IgD-negative memory B cell (primary cell): ENCODE measurements at places on chromosomes 5 and 9. TPM values are rescaled to one million over a fixed set of nuclear protein-coding genes. Genes with fewer than 3 reads are reported as not detected.

FOXD1 gene
- not detected for polyA plus RNA-seq

CDC20B gene
- polyA plus RNA-seq: not detected

PSAT1 gene
- polyA plus RNA-seq: 5.2 TPM

ZNG1A gene
- 20.1 TPM for polyA plus RNA-seq

DAP gene
- 105 TPM for polyA plus RNA-seq

BASP1 gene
- polyA plus RNA-seq: 149 TPM

OMD gene
- not detected for polyA plus RNA-seq

TEX48 gene
- polyA plus RNA-seq: not detected

C9orf78 gene
- polyA plus RNA-seq: 119 TPM

TOR4A gene
- polyA plus RNA-seq: 8.9 TPM

CCNI2 gene
- 0.51 TPM for polyA plus RNA-seq

FOXD4 gene
- not detected for polyA plus RNA-seq

LRRC19 gene
- polyA plus RNA-seq: not detected

SPATA24 gene
- 4.7 TPM for polyA plus RNA-seq

RANBP6 gene
- polyA plus RNA-seq: 10.0 TPM

BARHL1 gene
- not detected for polyA plus RNA-seq

DOCK8 gene
- polyA plus RNA-seq: 76.8 TPM

OBP2B gene
- polyA plus RNA-seq: not detected

LCN15 gene
- polyA plus RNA-seq: not detected

GALNT10 gene
- 25.0 TPM for polyA plus RNA-seq

PTGR1 gene
- polyA plus RNA-seq: 0.15 TPM

SLC6A7 gene
- polyA plus RNA-seq: not detected

IL7R gene
- 15.1 TPM for polyA plus RNA-seq

RGS7BP gene
- polyA plus RNA-seq: not detected

FYB1 gene
- 11.6 TPM for polyA plus RNA-seq

ORM2 gene
- polyA plus RNA-seq: not detected
